ENCODE measurements at places on chromosomes 16 and 17.

GRCh38 chr16:80079072-80079471 is 461.7 kb upstream of the DYNLRB2 start:
- DNase-seq: no peak

DNA sequence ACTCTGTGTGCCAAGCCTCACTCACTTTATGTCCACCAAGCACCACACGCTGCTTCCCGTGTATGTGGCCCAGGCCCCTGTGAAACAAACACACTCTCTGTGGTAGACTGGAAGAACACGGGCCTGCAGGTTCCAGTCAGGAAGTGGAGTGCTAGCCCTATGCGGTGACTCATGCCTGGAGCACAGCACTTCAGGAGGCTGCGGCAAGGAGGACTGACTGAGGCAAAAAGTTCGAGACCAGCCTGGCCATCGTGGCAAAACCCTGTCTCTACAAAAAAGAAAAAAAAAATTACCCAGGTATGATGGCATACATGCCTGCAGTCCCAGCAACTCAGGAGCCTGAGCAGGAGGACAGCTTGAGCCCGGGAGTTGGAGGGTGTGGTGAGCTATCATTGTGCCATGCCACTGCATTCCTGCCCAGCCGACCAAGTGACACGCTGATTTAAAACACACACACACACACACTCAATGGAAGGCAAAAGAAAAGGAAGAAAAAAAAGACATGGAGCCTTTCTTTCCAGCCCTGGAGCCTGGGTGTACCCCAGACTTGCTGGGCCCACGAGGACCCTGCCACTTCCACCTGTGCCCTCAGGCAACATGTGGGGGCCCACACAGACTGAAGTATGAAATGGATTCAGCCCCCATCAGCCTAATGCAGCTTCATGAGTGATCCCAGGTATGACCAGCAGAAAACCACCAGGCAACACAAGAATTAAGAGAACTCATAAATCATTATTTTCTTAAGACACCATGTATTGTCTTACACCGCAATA is 126.6 kb downstream of the ANKRD11 start:
- no peak for DNase-seq

DNA sequence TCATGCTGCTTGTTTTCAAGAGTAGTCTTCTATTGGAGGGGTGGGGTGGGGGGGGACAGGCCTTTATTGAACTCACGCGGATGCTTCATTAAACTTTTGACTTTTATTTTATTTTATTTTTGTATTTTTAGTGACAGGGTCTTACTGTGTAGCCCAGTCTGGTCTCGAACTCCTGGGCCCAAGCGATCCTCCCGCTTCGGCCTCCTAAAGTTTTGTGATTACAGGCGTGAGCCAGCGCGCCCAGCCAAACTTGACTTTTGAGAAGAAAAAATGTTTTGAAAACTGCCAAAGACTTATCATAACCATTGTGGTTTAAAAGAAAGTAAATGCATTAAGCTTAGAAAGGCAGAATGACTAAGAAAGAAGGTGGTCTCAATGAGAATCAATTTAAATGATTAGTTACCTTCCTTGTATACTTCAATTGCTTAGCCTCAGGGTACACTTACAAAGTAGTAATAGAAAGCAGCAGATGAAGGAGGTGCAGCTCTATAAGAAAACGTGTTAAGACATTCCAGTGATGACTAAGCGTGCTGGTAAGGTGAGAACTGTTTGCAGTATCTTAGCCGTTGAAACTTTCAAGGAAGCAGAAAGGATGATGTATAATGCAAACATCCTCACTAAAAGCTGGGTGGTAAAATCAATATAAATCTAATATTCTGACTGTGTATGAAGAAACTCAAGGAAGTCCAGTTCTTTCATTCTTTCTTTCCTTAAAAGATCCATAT is 1.2 kb downstream of the AP2B1 start:
- DNase-seq: no peak

GRCh38 chr16:10312784-10313724 is 72.8 kb upstream of the ATF7IP2 start:
- no peak for DNase-seq

DNA sequence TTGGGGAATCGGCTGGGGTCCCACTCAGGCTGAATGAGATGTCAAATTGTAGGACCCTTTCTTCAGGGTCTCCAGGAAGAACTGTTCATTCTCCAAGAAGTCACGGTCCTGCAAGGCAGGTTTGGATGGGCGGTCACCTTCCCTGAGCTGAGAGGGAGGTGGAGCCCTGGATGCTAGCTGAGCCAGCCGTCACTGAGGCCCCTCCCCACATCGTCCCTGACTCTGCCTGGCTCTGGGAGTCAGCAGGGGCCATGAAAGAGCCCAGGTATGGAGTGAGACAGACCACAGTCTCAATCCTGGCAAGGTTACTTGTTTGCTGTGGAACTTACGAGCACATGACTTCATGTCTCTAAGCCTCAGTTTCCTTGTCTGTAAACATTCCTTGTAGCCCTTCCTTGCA is 6.0 kb upstream of the MRPL38 start:
- DNase-seq: peak; percentile 65

- no peak for DNase-seq
Measured at GRCh38 chr16:87058728-87059250, 258.4 kb downstream of the C16orf95 start.

DNA sequence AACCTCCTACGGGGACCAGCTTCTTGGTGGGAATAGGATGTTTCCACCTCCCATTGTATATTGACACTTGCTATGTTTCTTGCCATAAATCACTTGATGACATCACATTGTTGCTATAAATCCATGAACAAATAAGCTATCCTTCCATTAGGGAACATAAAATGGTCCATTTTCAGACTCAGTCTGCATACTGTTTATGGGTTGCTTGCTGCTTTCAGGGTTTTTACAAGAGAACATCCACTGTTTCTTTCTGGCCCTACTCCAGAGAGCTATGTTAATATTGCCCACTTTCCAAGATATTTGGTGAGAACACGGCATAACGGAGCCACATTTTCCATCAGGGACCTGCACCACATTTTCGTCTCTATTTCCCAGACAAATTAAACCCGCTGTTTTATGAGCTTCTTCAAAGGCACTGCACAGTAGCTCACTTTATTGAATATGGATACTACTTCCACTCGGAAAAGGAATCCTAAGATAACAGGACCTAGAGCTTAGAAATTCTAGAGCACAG is 800.2 kb downstream of the KCNJ2 start:
- no peak for DNase-seq

DNA sequence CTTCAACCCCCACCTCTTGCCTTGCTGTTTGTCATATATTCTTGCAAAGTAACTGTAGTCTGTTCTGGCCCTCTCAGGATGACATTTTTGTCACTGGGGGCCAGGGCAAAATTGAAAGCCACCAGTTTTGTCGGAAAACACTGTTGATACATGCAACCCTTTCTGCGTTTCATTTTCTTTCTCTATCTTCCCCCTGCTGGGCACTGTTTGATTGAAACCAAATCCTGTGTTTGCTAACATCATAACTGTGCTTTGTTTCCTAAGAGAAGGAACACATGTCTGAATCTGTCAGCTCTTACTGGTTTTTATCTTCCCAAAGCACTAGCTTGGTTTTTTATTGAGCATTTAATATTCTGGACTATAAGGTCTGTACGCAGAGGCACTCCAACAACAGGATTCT is 11.7 kb upstream of the CPPED1 start:
- no peak for DNase-seq

- DNase-seq: no peak
Measured at GRCh38 chr16:49658531-49658930, 197.4 kb downstream of the ZNF423 start.

DNA sequence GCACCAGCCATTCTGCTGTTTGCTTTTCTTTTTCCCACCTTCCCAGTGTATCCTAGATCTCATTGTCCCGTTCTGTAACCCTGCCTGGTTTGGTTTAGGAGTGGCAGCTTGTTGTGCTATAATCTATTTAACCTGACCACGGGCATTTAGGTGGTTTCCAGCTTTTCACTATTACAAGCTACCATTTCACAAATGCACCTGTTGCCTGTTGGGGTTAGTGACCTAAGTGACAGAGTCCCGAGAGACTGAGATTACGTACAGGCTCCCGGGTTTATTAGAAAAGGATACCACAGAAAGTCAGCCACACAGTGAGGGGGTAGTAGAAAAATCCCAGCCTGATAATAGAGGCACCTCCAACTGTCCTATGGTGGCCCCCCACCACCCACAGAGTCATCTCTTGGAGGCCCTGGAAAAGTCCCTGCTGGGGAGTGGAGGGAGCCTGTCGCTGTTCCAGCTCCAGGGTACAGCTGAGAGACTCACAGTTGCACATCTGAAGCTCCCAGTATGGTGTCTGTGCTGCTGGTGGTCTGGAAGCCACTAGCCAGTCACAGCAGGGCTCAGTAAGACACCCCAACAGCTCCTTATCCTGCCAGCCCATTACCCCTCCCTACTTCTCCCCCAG is 21.2 kb downstream of the CLEC16A start:
- no peak for DNase-seq

DNA sequence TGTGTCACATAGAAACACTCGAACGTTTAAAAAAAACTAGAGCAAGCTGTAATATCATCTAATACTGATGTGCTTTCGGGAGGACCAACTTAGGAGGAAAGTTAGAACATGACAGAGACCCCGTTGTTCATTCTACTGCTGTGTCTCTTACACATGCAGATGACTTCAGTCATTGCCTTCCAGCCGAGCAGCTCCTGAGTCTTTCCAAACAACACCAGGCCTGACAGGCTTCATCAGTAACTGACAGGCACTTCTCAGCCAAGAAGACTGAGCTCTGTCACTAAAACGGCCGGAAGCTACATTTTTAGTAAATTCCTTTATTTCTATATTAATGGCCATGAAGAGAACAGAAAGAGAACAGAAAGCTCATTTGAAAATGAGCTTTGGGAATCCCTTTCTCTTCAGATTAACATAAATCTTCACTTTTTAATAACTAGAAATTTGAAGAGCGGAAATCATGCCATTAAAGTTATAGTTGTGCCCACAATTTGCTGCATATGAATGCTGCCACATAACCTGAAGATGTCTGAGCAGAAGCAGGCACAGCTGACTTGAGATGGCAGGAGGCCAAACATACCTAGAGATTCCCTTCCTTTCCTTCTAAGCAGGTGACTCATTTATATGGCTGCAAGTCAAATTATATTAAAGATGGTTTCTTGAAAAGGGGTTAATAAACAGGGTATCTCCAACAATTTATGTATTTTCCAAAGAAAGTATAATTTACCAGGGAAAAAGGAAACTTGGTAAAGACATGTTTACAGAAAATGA is 148.9 kb downstream of the ITFG1 start:
- DNase-seq: no peak

DNA sequence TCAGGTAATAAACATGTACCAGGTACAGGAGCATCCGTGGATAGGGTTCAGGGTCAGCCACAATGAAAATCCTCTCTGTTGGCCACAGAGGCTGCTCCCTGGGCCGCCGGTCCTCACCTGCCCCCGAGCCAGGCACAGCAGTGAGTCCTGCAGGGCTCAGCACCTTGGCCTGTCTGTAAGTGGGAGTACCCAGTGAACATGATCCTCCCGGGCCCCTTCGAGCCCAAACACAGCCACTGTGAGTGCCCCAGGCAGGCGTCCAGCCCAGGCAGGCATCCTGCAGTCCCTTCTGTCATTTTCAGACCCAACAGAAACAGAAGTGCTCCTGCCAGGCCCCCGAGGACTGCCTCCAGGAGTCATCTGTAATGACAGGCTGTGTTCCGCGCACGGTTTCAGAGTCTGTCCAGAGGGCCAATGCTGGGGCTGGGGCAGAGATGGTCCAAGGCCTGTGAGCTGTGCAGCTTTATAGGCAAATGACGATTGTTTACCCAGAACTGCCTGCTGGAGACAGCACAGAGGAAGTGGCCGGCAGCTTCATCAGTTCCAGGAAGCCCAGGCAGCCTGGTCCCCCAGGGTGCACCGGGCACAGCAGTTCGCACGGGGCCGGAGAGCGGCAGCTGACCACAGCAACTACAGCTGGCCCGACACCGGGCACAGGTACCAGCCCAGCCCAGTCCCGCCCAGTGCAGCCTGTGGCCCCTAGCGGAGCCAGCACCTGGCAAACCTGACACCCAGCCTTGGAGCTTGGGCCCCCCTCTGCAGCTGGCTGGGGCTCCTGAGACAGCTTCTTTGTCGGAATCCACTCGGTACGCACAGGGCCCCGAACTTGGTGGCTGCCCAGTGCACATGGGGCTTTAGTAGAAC is 13.2 kb downstream of the SLC7A5 start:
- DNase-seq: no peak

DNA sequence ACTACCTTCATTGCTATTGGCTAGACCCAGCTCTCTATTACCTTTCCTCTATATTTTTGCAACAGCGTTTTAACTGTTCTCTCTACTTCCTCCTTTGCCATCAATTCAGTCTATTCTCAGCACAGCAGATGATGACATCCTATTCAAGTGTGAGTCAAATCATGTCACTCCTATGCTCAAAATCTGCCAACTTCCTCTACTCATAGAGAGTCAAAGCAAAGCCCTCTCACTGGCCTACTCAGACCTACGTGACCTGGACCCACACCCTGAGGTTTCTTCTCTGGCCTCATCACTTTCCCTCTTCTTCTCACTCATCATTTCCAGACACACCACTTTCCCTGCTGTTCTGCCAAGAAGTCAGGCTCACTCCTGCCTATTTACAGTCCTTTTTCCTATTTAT is 289.0 kb upstream of the AXIN2 start:
- DNase-seq: no peak
